Osteocyte (in vitro differentiated cells): ENCODE measurements at places on chromosomes 1 and 21.

DNA sequence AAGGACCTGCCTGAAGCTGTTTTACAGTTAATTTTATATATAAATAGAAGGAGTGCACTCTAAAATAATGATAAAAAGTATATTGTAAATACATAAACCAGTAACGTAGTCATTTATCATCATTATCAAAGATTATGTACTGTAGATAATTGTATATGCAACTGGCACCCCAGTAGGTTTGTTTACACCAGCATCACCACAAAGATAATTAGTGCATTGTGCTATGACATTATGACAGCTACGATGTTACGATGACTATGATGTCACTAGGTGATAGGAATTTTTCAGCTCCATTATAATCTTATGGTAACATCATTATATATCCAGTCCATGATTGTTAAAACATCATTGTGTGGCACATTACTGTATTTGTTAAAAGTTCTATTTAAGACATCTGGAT is 185.2 kb downstream of the LBR start:
- H3K4me1 ChIP-seq: no peaks in the 10 kb centered on the region
- no peaks in the 10 kb centered on the region for H3K36me3 ChIP-seq
- no peak for DNase-seq
- H3K27me3 ChIP-seq: no peaks in the 10 kb centered on the region
- no peak overlapping the region for H3K4me3 ChIP-seq

- no peak overlapping the region for H3K4me3 ChIP-seq
- DNase-seq: no peak
- no peak overlapping the region for H3K27ac ChIP-seq
- no peaks in the 10 kb centered on the region for H3K27me3 ChIP-seq
Observed at GRCh38 chr21:28310171-28310685, 682.4 kb downstream of the LTN1 start.

- H3K36me3 ChIP-seq: no peaks in the 10 kb centered on the region
- no peak for DNase-seq
- H3K4me3 ChIP-seq: no peak overlapping the region
- H3K27me3 ChIP-seq: no peaks in the 10 kb centered on the region
- H3K27ac ChIP-seq: no peak overlapping the region
Observed at GRCh38 chr1:48889082-48889481, 112.4 kb upstream of the BEND5 start.

DNA sequence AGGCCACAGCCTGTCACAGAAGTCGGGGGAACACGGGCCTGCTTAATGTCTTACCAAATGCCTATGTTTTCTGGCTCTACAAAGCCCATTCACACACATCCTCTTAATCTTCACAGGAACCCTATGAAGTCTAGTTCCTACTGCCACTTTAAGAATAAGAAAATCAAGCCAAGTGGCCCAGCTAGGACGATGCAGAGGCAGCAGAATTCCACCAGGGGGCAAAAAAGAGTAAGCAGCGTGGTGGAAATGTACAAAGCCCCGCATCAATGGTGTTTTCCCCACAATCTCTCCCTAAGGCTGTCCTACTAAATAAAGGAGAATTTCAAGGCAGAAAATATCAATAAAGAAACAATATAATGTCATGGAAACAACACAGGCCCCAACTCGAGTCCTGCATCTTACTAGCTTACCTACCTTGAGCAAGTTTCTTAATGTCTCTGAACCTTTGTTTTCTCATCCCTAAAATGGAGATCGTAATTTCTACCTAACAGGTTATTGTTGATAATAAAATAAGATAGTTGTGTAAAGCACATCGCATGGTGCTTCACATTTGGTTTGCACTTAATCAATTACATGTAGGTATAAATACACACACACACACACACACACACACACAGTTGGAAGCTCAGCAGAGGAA is 21.4 kb downstream of the SEC16B start:
- H3K36me3 ChIP-seq: peaks cover under 1% of the 10 kb centered on the region
- H3K4me1 ChIP-seq: peaks cover 3% of the 10 kb centered on the region
- peak; percentile 23 for DNase-seq
- H3K4me3 ChIP-seq: no peak overlapping the region
- no peaks in the 10 kb centered on the region for H3K27me3 ChIP-seq
- no peak overlapping the region for H3K27ac ChIP-seq

DNA sequence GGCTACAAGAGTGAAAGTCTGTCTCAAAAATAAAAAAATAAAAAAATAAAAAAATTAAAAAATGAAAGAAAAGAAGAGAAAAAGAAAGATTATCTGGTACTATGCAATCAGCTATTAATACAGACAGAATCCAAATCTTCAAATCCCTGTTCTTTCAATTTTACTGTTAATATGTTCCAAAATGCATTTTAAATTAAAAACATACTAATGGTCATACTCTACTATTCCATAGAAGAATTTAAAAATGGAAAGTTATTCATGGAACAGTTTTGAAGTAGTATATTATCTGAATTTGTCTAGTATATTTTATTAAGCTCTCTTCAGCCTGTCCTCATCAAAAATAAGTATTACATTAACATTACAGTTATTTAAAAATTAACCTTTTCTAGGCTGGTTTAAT is 430.1 kb downstream of the PTBP2 start:
- no peak overlapping the region for H3K27ac ChIP-seq
- H3K4me1 ChIP-seq: peaks cover 11% of the 10 kb centered on the region
- H3K36me3 ChIP-seq: peaks cover 11% of the 10 kb centered on the region
- DNase-seq: no peak

DNA sequence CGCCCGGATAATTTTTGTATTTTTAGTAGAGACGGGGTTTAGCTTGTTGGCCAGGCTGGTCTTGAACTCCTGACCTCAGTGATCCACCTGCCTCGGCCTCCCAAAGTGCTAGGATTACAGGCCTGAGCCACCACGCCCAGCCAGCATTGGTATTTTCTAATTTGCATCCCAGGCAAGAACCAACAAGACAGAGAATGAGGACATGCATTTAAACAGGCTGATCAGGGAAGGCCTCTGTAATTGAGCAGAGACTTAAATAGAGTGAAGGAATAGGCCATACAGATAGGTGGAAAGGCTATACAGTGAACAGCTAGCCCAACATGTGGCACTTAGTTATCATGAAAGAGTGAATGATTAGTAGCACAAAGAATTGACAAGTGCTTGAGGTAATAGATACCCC is 230.4 kb downstream of the SLC35F3 start:
- no peaks in the 10 kb centered on the region for H3K36me3 ChIP-seq
- peaks cover 2% of the 10 kb centered on the region for H3K27me3 ChIP-seq
- H3K4me3 ChIP-seq: no peak overlapping the region
- H3K4me1 ChIP-seq: no peaks in the 10 kb centered on the region
- H3K27ac ChIP-seq: no peak overlapping the region
- no peak for DNase-seq

GRCh38 chr1:76835203-76835602 is 32.1 kb upstream of the ST6GALNAC5 start:
- H3K27me3 ChIP-seq: no peaks in the 10 kb centered on the region
- H3K36me3 ChIP-seq: no peaks in the 10 kb centered on the region
- H3K27ac ChIP-seq: no peak overlapping the region
- H3K4me3 ChIP-seq: no peak overlapping the region
- peaks cover 12% of the 10 kb centered on the region for H3K4me1 ChIP-seq

DNA sequence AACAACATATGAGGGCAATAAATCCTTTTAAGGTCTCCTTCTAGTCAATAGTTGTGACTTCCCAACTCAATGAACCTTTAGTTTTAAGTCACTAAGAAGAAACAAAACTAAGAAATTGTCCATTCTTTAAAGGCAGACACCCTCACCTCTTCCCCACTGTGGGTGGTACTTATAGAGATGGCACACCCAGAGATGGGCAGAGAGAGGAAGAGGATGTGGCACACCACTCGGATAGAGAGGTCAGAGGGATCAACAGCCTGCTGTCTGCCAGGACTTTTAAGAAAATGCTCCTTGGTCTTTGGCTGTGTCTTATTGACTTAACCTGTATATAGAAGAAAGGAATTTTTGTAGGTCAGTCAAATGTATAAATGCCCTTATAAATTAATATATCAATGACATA is 45.1 kb downstream of the FASLG start:
- H3K27me3 ChIP-seq: peaks cover 10% of the 10 kb centered on the region
- DNase-seq: no peak
- H3K4me1 ChIP-seq: no peaks in the 10 kb centered on the region
- no peaks in the 10 kb centered on the region for H3K36me3 ChIP-seq

GRCh38 chr21:31397030-31397429 is 53.0 kb upstream of the TIAM1 start:
- no peaks in the 10 kb centered on the region for H3K4me1 ChIP-seq
- H3K4me3 ChIP-seq: no peak overlapping the region
- H3K36me3 ChIP-seq: no peaks in the 10 kb centered on the region

DNA sequence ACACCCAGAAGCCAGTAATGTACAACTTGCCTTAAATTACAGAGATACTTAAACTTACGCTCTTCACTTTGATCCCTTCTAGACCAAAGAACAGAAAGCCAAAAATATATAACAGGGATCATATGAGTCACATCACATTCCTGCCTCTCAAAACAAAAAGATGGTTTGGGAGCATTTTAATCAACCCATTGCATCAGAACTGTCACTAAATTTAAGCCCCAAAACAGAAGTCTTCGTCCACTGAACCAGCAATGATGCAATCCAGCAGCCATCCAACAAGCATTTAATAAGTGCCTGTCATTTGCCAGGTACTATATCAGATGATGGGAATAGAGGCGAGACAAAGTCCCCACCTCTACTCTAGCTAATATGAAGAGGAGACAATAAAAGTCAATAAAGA is 42.7 kb upstream of the GLIS1 start:
- H3K4me1 ChIP-seq: peaks cover 10% of the 10 kb centered on the region
- H3K36me3 ChIP-seq: peaks cover 11% of the 10 kb centered on the region
- DNase-seq: no peak
- no peaks in the 10 kb centered on the region for H3K27me3 ChIP-seq
- H3K27ac ChIP-seq: peak overlapping the region; percentile 48

- peaks cover 5% of the 10 kb centered on the region for H3K4me1 ChIP-seq
- no peak for DNase-seq
- H3K27me3 ChIP-seq: no peaks in the 10 kb centered on the region
- H3K4me3 ChIP-seq: no peak overlapping the region
- H3K27ac ChIP-seq: no peak overlapping the region
Observed at GRCh38 chr1:20703124-20703756, 14.6 kb downstream of the KIF17 start.

DNA sequence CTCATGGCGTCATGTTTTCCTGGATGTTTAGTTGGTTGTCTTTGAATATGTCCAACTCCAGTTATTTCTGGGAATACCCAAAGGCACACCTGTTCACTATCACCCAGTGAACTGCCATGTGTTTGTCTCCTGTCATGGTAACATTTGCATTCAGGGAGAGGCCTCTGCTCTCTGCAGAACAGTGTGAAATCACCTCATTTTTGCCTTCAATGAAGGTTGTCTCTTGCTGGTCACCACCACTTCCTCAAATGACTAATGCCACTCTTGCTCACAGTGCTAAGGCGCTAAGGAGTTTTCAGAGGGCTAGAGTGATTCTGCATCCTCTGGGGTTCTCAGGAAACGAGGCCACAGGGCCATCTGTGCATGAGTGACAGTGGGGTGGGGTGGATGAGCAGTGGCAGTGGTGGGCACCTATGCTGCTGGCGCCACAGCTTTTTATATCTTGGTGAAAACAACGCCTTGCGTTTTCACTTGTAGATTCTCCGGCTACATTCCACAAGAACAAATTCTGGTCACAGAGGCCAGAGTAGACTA is 60.0 kb upstream of the ATP5PO start:
- H3K36me3 ChIP-seq: no peaks in the 10 kb centered on the region
- peak overlapping the region; percentile 31 for H3K4me3 ChIP-seq
- no peaks in the 10 kb centered on the region for H3K27me3 ChIP-seq

DNA sequence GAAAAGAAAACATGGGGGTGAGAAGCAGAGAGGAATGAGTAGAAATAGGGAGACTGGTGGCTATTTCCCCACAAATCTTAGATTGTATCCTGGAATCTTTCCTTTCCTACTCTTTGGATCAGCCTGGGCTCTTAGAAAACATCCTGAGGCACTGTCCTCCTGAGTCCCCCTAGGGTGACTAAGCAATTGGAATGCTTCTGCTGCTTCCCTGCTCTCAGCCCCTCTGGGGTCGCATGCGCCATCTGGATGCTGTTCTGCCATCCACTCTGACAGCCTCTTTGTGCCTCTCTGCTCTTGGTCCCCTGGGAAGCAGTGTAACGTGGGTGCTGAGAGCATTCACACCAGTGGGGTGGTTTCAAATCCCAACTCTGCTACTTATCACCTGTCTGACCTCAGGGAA is 443.0 kb downstream of the SIPA1L2 start:
- H3K27ac ChIP-seq: peak overlapping the region; percentile 42
- DNase-seq: no peak
- no peak overlapping the region for H3K4me3 ChIP-seq

DNA sequence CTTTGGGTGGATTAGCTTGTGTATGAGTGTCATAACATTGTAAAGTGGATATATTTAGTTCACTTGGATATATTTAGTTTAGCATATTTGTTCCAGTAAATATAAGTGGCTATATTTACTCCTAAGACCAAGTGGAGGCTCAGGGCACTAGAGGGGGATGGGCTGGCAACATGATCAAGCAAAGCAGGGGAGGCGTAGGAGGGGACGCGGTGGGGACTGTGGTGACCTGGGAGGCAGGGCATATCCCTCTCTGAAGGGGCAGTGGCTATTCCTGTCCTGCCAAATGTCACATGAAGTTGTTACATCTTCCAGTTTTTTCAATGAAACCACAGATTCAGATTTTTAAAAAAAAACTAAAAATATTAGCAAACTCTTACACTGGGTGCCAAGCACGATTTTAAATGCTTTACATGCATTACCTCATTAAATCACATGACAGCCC is 51.9 kb upstream of the EDN2 start:
- H3K4me3 ChIP-seq: no peak overlapping the region
- H3K36me3 ChIP-seq: no peaks in the 10 kb centered on the region
- no peak overlapping the region for H3K27ac ChIP-seq
- H3K27me3 ChIP-seq: peaks cover 9% of the 10 kb centered on the region
- peaks cover 16% of the 10 kb centered on the region for H3K4me1 ChIP-seq

- no peaks in the 10 kb centered on the region for H3K27me3 ChIP-seq
- no peak overlapping the region for H3K4me3 ChIP-seq
- no peaks in the 10 kb centered on the region for H3K36me3 ChIP-seq
- no peak overlapping the region for H3K27ac ChIP-seq
- peaks cover 6% of the 10 kb centered on the region for H3K4me1 ChIP-seq
Observed at GRCh38 chr1:33443080-33443704, 12.3 kb upstream of the PHC2 start.

DNA sequence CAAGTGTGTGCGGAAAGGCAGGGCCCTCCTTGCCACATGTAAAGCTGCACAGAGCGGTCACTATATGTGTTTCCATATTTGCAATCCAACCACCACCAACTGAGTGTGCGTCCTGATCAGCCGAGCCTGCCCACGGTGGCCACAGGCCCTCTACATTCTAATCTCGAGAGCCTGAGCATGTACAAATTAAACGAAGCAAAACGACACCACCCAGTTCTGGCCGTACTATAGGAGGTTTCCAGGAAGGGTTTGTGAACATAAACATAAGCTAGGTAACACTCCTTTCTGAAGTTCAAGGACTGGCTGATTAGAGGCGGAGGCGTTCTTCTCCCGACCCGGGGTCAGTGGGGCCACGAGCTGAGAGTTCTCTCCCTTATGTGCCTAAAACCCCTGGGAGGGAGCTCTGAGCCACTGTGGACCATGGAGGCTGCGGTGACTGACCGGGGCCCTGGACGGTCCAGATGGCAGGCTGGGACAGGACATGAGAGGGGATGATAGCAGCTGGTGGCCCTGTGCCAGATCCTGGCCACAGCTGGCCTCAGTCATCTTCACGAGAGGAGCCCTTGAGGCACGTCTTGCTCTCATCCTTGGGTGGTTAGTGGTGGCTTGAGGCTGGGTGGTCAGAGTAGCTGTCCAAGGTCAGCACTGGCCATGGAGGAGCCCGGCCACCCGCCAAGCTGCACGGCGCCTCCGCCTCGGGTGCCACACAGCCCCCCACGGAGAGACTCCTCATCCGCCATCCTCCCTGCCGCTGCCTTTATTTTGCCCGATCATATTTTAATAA is 39.1 kb upstream of the TRAPPC10 start:
- H3K27me3 ChIP-seq: no peaks in the 10 kb centered on the region
- no peak for DNase-seq
- peaks cover 25% of the 10 kb centered on the region for H3K36me3 ChIP-seq
- H3K4me3 ChIP-seq: no peak overlapping the region
